ENCODE measurements at places on chromosomes 3 and 15. TPM values are rescaled to one million over a fixed set of nuclear protein-coding genes. Genes with fewer than 3 reads are reported as not detected.

DNA sequence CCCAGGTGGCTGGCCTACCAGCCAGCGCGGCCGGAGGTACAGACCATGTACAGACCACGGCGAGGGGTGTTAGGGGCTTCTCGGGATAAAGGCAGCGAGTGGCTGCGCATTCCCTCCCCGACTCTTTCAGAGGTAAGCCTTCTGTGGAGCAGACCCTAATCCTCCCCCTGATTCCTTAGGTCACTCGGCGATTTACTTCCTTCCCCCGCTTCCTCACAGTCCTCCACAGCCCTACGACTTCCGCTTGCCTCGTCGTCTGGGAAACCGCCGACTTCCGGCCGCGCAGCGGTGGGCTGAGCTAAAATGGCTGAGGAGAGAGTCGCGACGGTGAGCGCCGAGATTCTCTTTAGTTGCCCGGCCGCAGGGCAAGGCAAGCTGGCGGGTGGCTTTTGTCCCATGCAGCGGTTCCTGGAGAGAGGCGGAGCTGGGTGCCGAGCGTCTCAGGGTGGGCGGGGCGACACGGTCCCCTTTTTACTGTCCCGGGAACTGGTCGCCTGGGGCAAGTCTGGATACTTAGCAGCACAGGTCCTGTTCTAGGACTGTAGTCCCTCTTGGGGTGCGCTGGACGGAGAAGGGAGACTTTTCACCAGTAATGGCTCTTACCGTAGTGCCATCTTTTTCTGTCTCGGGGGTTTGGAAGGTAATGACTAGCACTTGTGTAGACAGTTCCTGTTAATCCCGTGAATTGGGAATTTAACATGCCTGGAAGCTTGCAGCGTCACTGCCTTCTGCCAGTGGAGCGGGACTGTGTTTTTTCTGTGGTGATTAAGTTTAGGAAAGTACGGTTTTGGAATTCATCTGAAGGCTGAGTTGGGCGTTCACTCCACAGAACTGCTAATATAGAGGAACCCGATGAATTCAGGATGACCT lies at the start of the genes BBS4 and HIGD2B:
Gene BBS4, plus strand, starts transcription at position 283 of the 870 bp plus-strand sequence. Its CDS starts 21 bp downstream, at position 304.
Gene HIGD2B, minus strand, starts transcription at position 258 of the 870 bp plus-strand sequence. CDS start 9,808 bp downstream, outside the sequence.
- H3K36me3 ChIP-seq = no peaks in the 10 kb centered on the region
- peak within 1 kb of the TSS; percentile 91 for H3K27ac ChIP-seq
- DNase-seq = peak; percentile 89
- H3K27me3 ChIP-seq = no peaks in the 10 kb centered on the region
- H3K4me3 ChIP-seq = peak within 1 kb of the TSS; percentile 91
- H3K4me1 ChIP-seq = peaks cover 9% of the 10 kb centered on the region

Gene CHL1
- not detected for total RNA-seq

GRCh38 chr3:48082580-48083184 lies 66.5 kb upstream of the MAP4 start:
- DNase-seq = no peak
- H3K36me3 ChIP-seq = peaks cover 29% of the 10 kb centered on the region

Gene IL17RD
- 0.09 TPM for total RNA-seq

GRCh38 chr3:61181874-61182273 lies 69.4 kb downstream of the FHIT start:
- H3K27ac ChIP-seq = no peak overlapping the region
- no peak overlapping the region for H3K4me3 ChIP-seq
- H3K36me3 ChIP-seq = no peaks in the 10 kb centered on the region
- no peaks in the 10 kb centered on the region for H3K4me1 ChIP-seq

Gene NTRK3
- total RNA-seq = not detected

DNA sequence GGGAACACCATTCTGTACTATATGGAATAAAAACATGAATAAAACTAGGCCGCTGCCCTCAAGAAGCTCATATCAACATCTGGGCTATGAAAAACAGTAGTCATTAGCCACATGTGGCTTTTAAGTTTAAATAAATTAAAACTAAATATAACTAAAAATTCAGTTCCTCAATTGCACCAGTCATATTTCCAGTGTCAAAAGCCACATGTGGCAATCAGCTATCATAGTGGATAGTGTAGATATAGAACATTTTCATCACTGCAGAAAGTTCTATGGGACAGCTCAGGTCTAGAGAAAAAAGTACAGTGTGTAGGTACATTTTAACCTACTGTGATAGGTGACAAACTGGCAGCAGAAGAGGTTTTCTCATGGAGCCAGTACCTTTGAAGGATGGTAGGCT lies 261.4 kb downstream of the FOXP1 start:
- no peak overlapping the region for H3K27ac ChIP-seq
- H3K4me3 ChIP-seq = no peak overlapping the region
- no peak for DNase-seq

All from HFFc6 (cell line).